Activated CD4-positive, alpha-beta T cell treated with anti-CD3 and anti-CD28 coated beads, Interleukin-2, amount 10 ng/mL, durations not matched to agents 7 days and 5 days (primary cell): ENCODE measurements at places on chromosomes 5 and 9.

GRCh38 chr5:157400741-157401495, 59.1 kb upstream of the NIPAL4 start:
- no peak overlapping the region for H3K27ac ChIP-seq
- H3K27me3 ChIP-seq, result peaks cover 16% of the 10 kb centered on the region
- H3K36me3 ChIP-seq, result peaks cover 2% of the 10 kb centered on the region
- no peak overlapping the region for H3K4me3 ChIP-seq
- peaks cover 6% of the 10 kb centered on the region for H3K4me1 ChIP-seq
- DNase-seq, result no peak

GRCh38 chr5:103475629-103476240, 86.9 kb downstream of the NUDT12 start:
- H3K4me1 ChIP-seq, result no peaks in the 10 kb centered on the region
- no peak for DNase-seq
- H3K27me3 ChIP-seq, result peaks cover 20% of the 10 kb centered on the region
- no peaks in the 10 kb centered on the region for H3K36me3 ChIP-seq
- H3K4me3 ChIP-seq, result no peak overlapping the region

DNA sequence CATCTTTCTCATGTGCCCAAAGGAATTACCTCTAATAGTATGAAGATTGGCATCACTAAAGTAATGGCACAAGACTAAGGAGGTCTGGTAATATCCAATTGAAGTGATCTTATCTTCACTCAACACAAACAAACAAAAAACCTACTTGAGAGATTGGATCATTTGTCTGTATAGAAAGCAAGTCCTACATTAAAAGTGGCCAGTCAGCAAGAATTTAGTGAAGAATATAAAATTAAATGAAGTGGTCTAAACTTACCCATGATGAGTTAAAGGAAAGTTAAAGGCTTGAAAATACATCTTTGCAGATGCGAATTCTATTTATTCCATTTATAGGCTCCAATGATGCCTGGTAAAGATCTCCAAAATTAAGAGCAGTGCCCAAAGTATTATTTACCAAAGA, 350.3 kb upstream of the PCSK5 start:
- no peaks in the 10 kb centered on the region for H3K36me3 ChIP-seq
- no peak overlapping the region for H3K27ac ChIP-seq
- DNase-seq, result no peak
- no peaks in the 10 kb centered on the region for H3K27me3 ChIP-seq

GRCh38 chr5:88861231-88861630, 21.8 kb downstream of the MEF2C start:
- no peaks in the 10 kb centered on the region for H3K4me1 ChIP-seq
- H3K4me3 ChIP-seq, result no peak overlapping the region

DNA sequence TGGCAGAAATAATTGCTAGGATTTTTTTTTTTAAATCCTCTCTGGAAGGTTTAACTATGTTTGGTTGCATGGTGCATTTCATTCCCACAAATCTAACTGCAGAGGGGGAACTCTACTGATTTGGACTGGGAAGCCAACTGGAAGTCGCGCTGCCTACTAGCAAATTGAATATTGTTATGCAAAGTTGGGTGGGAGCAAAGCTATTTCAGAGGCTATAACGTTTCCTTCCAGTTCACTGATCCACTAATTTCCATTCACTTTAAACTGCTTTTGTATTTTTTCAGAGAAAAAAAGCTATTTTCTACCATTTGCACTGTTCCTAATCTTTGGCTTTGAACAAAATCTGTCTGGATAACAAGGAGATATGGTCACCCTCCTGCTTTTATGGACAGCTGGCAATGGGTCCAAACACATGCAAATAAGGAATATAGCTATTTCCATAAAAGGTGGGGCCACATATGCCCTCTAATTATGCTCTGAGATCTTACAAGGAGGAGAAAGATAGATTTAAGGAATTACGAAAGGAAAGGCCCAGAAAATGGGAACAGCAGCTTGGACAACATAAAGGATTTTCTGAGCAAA, 40.1 kb downstream of the MACIR start:
- H3K27me3 ChIP-seq, result peaks cover 8% of the 10 kb centered on the region
- H3K36me3 ChIP-seq, result no peaks in the 10 kb centered on the region
- DNase-seq, result no peak
- no peaks in the 10 kb centered on the region for H3K4me1 ChIP-seq
- H3K27ac ChIP-seq, result no peak overlapping the region
- H3K4me3 ChIP-seq, result no peak overlapping the region

- H3K4me3 ChIP-seq, result no peak overlapping the region
- no peaks in the 10 kb centered on the region for H3K27me3 ChIP-seq
- no peaks in the 10 kb centered on the region for H3K36me3 ChIP-seq
- DNase-seq, result no peak
These were observed 461.0 kb downstream of the NR2F1-AS1 start for GRCh38 chr5:93120051-93120450.

- peaks cover 17% of the 10 kb centered on the region for H3K27me3 ChIP-seq
- no peaks in the 10 kb centered on the region for H3K4me1 ChIP-seq
- no peak overlapping the region for H3K4me3 ChIP-seq
- H3K27ac ChIP-seq, result no peak overlapping the region
- DNase-seq, result no peak
These were observed 142.2 kb upstream of the KLF4 start for GRCh38 chr9:107631788-107632187.

- no peaks in the 10 kb centered on the region for H3K4me1 ChIP-seq
- no peaks in the 10 kb centered on the region for H3K36me3 ChIP-seq
- no peak overlapping the region for H3K27ac ChIP-seq
These were observed 388.0 kb downstream of the FGF10 start for GRCh38 chr5:44001236-44001635.

DNA sequence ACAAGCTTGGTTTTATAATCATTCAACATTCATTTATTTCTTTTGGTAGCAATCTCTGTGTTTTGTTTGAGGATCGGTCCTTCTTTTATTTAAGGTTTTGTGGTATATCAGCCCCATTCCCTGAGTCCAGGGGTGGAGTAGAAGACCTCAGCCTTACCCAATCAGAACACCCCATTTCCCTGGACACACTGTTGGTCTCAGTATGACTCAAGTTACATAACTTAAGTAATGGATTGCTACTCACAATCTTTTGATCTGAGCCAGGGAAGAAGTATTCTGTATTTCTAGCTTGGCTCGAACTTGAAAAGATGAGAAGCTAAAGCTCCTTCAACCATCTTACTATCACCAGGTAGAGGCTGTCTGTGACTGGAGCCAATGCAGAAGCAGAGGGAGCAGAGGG, 175.2 kb upstream of the HAPLN1 start:
- H3K4me1 ChIP-seq, result no peaks in the 10 kb centered on the region
- no peaks in the 10 kb centered on the region for H3K27me3 ChIP-seq
- no peak for DNase-seq

DNA sequence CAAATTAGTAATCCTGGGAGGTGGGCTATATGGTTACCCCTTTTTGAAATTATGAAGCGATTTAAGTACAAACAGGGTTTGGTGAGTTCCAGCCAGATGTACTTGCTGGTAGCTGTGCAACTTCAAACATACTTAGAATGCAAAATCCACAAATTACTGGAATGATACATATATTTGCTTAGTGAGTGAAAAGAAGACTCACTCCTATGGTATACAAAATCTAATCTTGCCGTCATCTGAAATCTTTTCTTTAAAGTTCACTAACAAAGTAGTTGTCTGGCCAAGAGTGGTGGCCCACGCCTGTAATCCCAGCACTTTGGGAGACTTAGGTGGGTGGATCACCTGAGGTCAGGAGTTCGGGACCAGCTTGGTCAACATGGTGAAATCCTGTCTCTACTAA, 64.9 kb upstream of the TJP2 start:
- no peak overlapping the region for H3K4me3 ChIP-seq
- H3K27me3 ChIP-seq, result no peaks in the 10 kb centered on the region
- H3K4me1 ChIP-seq, result no peaks in the 10 kb centered on the region
- H3K27ac ChIP-seq, result no peak overlapping the region

DNA sequence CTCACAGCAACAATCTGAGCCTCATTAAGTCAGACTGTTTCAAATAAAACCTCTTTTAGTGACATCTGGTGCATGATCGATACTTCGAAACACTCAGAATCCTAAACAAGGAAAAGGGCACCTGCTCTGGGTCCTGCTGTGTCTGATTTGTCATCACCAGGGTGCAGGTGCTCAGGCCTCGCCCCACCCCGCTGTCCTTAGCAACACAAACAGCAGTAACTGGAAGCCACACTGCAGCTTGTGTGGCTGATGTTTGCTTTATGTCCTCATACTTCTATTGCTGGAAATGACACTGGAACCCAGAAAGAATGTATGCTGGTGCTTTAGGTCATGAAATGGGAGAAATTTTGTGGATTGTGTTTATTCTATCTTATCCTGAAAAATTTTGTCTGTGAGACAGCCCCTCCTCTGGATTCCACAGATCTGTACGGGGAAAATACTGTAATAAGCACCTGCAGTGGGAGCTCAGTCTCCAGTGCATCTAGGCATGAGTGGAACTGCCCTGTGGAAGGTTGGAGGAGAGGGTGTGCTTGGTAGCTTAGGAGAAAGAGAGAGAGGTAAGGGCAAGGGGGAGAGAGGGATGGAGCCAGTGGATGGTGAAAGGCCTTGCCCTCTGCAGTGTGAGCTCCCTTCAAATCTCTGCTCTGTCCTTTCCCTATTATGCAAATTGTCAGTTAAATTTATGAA, 284.2 kb downstream of the SMARCA2 start:
- no peak overlapping the region for H3K27ac ChIP-seq
- H3K27me3 ChIP-seq, result no peaks in the 10 kb centered on the region
- H3K36me3 ChIP-seq, result no peaks in the 10 kb centered on the region
- no peak for DNase-seq
- no peak overlapping the region for H3K4me3 ChIP-seq

DNA sequence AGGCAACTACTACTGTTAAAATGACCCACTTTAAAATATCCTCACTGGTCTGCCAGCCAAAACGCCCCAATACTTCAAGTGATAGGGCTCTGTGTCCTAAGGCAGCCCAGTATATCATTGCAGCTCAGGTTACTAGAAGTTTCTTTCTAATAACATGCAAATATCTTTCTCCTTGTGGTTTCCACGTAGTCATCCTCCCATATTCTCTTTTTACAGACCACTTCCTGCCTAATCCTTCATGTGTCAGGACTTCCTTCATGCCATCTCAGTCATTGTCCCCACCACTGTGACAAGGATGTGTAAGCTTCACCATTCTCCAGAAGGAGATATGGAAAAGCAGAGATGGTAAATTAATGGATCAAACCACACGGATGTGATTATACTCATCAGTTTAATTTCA, 813.7 kb downstream of the MAT2B start:
- H3K4me1 ChIP-seq, result no peaks in the 10 kb centered on the region
- DNase-seq, result no peak
- no peaks in the 10 kb centered on the region for H3K36me3 ChIP-seq
- no peaks in the 10 kb centered on the region for H3K27me3 ChIP-seq

GRCh38 chr9:94961870-94962269, 235.4 kb downstream of the AOPEP start:
- no peak overlapping the region for H3K27ac ChIP-seq
- no peaks in the 10 kb centered on the region for H3K4me1 ChIP-seq
- no peaks in the 10 kb centered on the region for H3K36me3 ChIP-seq
- H3K4me3 ChIP-seq, result no peak overlapping the region
- no peaks in the 10 kb centered on the region for H3K27me3 ChIP-seq

DNA sequence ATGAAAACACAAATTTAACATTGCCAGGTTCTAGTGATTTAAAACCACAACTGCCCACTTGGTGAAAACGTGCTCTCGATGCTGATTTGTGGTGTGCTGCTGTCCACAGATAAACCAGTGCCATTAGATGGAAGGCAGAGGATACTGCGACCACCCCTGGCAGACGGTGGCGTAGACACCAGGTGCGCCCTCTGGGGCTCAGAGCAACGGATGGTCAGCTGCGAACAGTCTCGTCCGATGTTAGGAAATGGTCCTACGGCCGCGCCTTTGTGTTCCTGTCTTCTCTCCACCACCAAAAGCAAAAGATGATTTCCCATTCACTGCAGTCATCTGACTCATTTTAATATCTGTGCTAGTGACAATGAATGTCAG, 43.2 kb downstream of the UBE2QL1 start:
- no peaks in the 10 kb centered on the region for H3K36me3 ChIP-seq
- H3K4me1 ChIP-seq, result peaks cover 38% of the 10 kb centered on the region
- H3K27me3 ChIP-seq, result peaks cover 13% of the 10 kb centered on the region
- DNase-seq, result no peak

- H3K4me1 ChIP-seq, result no peaks in the 10 kb centered on the region
- H3K36me3 ChIP-seq, result no peaks in the 10 kb centered on the region
- no peak overlapping the region for H3K27ac ChIP-seq
- no peak for DNase-seq
These were observed 677.0 kb downstream of the TAF11L14 start for GRCh38 chr5:18311266-18311665.

- no peak overlapping the region for H3K4me3 ChIP-seq
- H3K27me3 ChIP-seq, result peaks cover 10% of the 10 kb centered on the region
- DNase-seq, result no peak
- no peaks in the 10 kb centered on the region for H3K4me1 ChIP-seq
These were observed 26.4 kb upstream of the TMEM171 start for GRCh38 chr5:73093943-73094342.

DNA sequence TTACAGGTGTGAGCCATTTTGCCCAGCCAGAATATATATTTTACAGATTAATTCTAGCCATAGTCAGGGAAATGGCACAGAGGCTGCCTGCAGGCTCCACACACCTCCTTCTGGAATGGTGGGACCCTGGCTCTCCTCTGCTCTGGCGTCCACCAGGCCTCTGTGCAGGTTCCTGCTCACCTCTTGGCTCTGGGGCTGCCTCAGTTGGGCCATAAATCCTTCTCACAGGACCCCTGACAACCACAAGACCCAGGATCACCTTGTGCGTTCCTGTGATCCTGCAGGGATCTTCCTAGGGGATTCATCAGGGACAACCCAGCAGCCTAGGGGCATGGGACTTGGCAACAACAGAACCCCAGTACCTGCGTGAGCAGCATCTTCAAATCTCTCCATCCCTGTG, 93.0 kb upstream of the FSTL4 start:
- no peaks in the 10 kb centered on the region for H3K4me1 ChIP-seq
- H3K4me3 ChIP-seq, result no peak overlapping the region
- H3K27me3 ChIP-seq, result peaks cover 3% of the 10 kb centered on the region
- no peak overlapping the region for H3K27ac ChIP-seq
- no peaks in the 10 kb centered on the region for H3K36me3 ChIP-seq
- no peak for DNase-seq

DNA sequence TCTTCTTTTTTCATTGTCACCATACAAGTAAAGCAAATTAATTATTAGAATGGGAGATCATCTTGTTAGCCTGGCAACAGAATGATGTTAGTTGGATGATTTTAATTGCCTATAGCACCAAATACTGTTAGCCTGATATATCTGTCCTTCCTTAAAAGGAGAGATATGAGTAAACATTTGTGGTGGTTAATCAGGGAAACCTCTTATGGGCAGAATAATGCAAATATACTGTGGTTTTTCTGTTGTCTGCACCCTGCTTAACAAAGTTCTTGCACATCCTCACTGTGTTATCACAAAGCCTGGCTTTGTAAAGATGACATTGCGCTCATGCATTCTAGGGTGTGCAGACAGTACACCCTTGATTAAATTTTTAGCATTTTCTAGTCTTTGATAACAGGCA, 254.9 kb upstream of the SMC2 start:
- H3K4me3 ChIP-seq, result no peak overlapping the region
- H3K4me1 ChIP-seq, result no peaks in the 10 kb centered on the region
- no peaks in the 10 kb centered on the region for H3K36me3 ChIP-seq
- no peak for DNase-seq
- H3K27ac ChIP-seq, result no peak overlapping the region

- H3K27ac ChIP-seq, result no peak overlapping the region
- peaks cover 5% of the 10 kb centered on the region for H3K27me3 ChIP-seq
- H3K4me1 ChIP-seq, result peaks cover 25% of the 10 kb centered on the region
- H3K36me3 ChIP-seq, result no peaks in the 10 kb centered on the region
- no peak overlapping the region for H3K4me3 ChIP-seq
- DNase-seq, result no peak
These were observed 41.8 kb downstream of the ROR2 start for GRCh38 chr9:91908293-91908623.
